ENCODE measurements at places on chromosomes 7 and 10.
A peak's percentile ranks its signal among the peaks of the same experiment; 100 is the strongest.

DNA sequence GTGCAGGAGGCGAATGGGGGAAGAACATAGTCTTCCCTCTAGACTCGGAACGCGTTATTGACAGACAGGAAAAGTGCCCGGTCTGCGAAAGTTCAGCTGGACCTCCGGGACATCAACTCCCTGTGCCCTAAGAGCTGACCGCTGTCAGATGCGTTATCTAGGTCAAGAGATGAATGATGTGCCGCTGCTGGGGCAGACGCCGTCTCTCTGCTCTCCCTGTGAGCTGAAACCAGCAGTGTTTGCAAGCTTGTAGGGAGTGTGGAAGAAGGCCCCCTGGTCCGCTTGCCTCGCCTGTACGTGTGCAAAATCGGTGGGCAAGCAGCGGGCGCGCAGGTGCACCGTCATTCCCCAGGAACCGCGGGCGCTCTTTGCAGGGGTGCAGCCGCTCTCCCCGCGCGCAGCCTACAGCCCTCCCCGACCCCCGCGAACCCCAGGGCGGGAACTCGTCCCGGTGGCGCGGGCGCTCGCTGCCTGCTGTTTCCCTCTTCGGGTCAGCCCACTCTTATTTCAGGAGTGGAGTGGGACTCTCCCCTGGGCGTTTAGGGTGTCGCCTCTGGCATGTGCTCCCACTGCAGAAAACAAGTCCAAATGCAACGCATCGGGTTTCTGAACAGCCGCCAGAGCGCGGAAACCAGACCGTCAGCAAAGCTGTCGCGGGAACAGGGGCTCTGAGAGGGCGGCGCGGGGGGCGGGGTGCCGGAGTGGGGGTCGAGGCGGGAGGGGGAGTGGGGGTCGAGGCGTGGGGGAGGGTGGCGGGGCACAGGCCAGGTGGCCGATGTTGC is 1.8 kb upstream of the PFKFB3 start:
- DNase-seq: peak; percentile 58

- DNase-seq: no peak
Measured at GRCh38 chr10:79137826-79138225, 69.1 kb downstream of the ZMIZ1 start.

GRCh38 chr7:43756368-43757072 is 2.0 kb upstream of the BLVRA start:
- DNase-seq: no peak

DNA sequence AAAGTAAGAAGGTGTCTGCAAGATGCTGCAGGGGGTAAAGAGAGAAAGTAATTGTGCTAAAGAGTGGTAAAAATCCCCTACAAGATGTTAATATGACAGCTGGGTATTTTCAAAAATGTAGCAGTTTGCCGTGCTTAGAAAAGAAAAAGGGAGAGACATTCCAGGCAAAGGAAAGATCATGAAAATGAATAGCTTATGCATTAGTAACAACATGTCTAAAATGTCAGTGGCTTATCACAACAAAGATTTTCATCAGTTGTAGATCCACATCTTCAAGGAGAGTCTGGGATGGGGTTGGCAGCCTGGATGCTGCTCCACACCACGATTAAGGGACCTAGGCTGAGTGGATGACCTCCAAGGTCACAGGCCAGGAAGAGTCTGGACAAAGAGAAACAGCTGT is 920.9 kb downstream of the GRID1 start:
- no peak for DNase-seq

DNA sequence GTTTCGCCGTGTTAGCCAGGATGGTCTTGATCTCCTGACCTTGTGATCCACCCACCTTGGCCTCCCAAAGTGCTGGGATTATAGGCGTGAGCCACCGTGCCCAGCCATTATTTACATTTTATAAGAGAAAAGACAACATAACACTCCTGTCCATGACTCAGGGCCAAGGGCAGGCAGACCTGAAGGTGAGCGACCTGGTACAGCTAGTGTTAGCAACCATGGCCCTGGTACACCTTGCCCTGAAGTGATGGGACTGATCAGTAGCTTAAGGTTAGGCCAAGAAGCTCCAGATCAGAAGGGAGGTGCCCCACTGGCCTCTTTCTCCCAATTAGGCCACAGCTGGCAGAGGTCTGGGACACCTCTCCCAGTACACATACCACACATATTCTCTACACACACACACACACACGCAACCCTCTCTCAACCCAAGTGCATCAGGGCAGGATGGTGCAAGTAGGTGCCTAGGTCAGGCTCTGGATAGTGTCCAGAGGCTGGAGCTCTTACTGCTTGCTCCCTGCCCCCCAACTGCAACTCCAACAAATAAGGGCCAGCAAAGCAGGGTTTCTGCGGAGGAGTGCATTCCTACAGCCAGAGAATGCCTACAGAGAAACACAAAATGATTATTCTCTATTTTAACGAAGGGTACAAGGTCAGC is 43.8 kb downstream of the DPCD start:
- no peak for DNase-seq

DNA sequence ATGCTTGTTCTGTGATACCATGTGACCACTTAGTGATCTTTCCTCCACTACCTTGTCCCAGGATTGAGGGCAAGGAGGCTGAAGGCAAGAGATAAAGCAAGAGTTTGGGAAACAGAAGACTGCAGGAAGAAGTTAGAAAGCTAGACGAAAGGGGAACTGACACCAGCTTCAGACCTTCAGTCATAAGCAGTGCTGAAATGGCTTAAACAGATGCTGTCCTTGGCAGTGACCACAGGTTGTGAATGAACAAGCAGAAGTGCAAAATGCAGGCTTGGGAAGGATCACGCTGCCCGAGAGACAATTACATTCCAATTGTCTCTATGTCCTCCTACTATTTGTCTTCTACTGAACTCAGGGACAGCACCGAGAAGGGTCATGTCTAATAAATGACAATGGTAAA is 704.9 kb upstream of the AUTS2 start:
- DNase-seq: no peak

- DNase-seq: no peak
Measured at GRCh38 chr10:132793871-132794849, 8.2 kb upstream of the NKX6-2 start.

GRCh38 chr7:48109848-48110663 is 21.0 kb downstream of the UPP1 start:
- peak; percentile 79 for DNase-seq

- peak; percentile 63 for DNase-seq
Measured at GRCh38 chr7:100890653-100891567, 1.4 kb upstream of the UFSP1 start.

DNA sequence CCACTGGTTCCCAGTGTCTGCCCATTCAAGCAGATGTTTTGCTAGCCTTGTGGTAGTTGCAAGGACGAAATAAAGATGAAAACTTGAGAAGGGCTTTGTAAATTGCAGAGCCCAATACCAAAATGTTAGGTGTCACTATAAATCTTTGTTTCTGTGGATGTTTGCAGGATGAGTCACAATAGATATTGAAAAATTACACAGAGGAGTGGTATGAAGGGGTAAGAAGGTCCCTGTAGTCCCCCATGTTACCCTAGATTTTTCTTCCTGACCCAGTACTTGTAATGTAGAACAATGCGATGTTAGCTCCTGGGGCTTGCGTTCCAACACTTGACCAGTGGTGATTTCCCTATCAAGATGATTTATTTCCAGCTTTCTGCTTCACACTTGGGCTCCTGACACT is 102.6 kb upstream of the LYZL1 start:
- no peak for DNase-seq

GRCh38 chr7:25437308-25437707 is 209.0 kb upstream of the NPVF start:
- DNase-seq: no peak

GRCh38 chr7:133230591-133231194 is 22.2 kb upstream of the EXOC4 start:
- DNase-seq: peak; percentile 58

DNA sequence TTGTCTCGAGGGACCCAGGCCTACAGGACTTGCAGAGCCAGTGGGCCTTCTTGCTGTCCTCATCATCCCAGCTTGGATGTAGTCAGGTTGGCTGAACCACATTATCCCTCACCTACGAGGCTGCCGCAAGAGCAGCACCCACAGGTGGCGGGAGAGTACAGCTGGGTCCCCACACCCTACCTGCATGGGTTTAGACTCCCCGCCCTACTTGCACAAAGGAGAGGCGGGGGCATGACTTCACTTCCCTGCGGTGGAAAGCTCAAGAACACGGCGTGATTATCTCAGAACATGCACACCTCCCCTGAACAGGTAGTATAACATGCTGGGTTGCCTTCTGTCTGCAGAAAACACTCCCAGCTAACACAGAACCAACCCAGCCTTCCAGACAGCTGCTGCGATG is 57.5 kb downstream of the CTBP2 start:
- DNase-seq: no peak

GRCh38 chr10:50972591-50972990 is 87.2 kb upstream of the A1CF start:
- no peak for DNase-seq

DNA sequence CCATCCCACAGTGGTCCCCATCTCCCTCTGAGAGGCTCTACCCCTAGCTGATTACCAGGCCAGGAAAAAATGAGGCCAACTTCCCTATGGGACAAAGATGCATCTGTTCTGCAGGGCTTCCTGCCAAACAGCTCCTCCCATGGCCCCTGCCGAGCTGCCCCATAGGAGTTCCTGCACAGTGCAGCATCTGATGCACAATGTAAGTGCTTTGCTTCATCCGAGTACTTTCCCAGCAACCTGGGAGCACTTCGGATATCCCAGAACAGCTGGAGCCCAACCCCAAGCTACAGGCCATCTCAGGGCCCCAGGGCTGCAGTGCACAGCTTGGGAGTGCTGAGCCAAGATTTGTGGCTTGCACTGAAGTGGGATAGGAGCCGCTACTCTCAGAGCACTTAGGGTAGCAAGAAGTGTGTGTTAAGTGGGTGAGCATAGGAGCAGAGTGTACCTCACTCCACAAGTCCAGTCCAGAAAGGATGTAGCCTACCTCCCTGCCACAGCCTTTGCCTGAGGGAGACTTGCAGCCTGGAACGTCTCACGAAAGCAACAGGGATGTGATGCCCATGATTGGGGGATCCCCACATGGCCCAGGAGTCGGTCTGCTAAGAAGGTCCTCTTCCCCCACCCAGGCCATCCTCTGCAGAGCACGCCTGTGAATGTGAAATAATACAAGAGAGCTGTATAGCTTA is 209.6 kb upstream of the VWC2 start:
- DNase-seq: no peak

GRCh38 chr10:23419655-23420329 is 19.1 kb upstream of the OTUD1 start:
- no peak for DNase-seq

GRCh38 chr7:120303105-120303504 is 30.1 kb downstream of the KCND2 start:
- no peak for DNase-seq

DNA sequence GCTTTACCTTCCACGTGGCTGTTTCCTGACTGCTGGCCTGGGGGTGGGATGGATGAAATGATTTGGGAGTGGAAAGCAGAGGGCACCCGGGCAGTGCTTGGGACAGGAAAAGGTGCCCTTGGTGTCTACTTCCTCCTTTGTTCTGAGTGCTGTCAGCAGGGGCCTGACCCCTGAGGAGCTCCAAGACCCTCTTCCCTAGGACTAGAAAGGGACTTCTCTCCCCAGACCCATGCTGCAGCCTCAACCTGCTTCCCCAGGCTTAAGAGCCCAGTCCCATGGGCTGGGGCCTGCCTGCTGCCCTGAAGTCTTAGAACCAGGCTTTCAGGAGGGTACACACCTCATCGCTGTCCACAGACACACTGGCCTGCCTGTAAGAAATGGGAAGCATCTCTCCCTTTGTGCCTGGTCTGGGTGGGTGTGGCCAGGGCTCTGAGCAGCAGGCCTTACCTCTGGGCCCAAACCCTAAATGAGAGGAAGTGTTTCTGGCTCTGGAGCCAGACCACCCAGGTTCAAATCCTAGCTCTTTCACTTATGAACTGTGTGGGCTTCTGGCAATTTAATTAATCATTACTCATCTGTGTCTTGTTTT is 12.9 kb downstream of the CDH23 start:
- DNase-seq: peak; percentile 41

Data from ecto neural progenitor cell (in vitro differentiated cells).